ENCODE measurements at places on chromosomes 3 and 15.
A peak's percentile ranks its signal among the peaks of the same experiment; 100 is the strongest.

DNA sequence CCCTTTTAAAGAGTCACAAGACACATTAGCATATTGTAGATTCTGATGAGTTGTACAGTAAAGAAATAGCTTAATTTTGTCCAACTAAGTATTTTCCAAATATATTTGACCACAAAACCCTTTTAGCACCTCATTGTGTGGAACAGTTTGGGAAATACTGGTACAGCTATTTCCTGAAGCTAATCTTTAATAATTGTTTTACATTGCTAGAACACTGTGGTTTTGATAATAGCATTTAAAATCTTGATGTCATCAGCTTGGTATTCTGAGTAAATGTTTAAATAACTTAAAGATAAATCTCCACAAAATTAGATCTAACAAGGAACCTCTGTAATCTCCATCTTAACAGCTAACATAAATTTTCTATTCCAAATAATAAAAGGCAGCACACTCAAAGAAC, 140.0 kb upstream of the MLF1 start:
- no peak for DNase-seq

GRCh38 chr3:61358364-61358763, 107.1 kb upstream of the FHIT start:
- DNase-seq = peak; percentile 40

- no peak for DNase-seq
Observed at GRCh38 chr3:42451116-42451515, 40.7 kb upstream of the LYZL4 start.

DNA sequence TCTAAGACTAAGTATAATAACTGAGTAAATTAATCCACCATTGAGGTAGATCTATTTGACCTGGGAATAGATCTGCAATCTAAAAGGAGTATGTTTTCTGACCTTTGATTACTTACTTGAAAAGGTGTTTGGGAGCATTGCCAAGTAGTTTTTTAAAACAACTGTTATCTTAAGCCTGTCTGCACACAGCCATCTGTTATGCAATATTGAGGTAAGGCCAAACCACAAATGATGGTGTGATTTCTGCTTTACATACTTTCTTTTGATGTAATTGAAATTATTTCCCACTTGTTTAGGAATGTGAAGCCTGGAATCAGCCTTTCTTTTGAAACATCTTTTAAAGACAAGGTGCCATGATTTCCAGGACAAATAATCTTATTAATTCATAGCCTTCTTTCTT, 274.0 kb downstream of the BBX start:
- no peak for DNase-seq

GRCh38 chr15:90126022-90126421, 23.8 kb upstream of the IDH2 start:
- no peak for DNase-seq

DNA sequence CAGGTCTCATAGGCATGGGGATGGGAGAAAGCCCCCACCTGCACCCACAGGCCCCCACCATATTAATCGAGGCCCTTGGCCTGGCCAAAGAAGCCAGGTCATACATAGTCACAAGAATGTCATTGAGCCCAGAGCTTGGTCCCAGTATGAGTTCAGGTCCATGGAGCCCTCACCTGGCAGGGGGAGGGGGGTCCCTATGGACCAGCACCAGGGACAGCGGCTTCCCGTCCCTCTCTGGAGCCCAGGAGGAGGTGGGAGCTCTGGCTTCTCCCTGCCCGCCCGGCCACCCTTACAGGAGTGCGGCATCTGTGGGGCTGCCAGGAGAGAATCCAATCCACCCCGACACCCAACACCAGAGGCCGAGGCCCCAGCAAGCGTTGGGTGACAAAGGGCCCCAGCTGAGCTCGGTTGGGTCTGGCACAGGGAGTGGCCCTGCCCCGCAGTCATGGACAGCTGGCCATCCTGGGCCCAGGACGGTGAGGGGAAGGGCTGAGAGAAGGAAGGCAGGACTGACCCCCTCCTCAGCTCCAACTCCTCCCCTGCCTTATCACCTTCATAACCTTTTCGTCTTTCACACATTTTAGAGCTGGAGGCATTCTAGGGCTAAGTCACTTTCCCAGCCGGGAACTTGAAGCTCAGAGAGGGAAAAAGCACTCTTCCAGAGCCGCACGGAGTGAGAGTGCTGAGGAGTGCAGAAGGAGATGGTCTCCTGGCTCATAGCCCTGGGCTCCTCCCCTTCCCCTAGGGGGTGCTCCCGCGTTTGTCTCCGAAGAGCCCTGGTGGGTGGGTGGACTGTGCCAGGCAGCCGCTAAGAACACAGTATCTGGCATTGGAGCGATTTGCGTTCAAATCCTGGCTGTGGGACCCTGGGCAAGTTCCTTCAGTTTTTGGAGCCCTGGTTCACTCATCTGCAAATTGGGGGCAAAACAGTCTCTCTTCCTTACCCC, 54.6 kb downstream of the ATP2B2 start:
- no peak for DNase-seq

- DNase-seq = no peak
Observed at GRCh38 chr3:160403796-160404470, 4.5 kb downstream of the SMC4 start.

DNA sequence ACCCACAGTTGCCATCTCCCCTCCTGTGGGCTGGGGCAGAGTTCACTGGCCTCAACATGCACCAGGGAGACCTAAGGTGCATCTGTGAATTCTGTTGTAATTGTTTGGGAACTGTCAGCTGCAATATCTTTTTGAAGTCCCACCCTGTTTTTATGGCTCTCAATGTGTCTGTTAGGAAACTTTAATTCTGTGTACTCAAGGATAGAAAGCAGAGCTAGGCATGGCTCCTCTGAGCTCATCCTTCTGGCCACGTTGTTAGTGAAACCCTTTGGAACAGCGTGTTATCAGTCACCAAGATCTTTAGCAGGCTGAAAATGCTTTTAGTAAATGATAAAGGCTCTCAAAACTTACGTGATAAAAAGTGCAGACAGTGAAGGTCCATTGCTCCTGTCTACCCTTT, 33.6 kb upstream of the MTMR10 start:
- DNase-seq = no peak

GRCh38 chr3:156787001-156787400, 39.2 kb upstream of the LEKR1 start:
- no peak for DNase-seq

- DNase-seq = peak; percentile 48
Observed at GRCh38 chr15:47813748-47814384, 96.6 kb downstream of the SEMA6D start.

DNA sequence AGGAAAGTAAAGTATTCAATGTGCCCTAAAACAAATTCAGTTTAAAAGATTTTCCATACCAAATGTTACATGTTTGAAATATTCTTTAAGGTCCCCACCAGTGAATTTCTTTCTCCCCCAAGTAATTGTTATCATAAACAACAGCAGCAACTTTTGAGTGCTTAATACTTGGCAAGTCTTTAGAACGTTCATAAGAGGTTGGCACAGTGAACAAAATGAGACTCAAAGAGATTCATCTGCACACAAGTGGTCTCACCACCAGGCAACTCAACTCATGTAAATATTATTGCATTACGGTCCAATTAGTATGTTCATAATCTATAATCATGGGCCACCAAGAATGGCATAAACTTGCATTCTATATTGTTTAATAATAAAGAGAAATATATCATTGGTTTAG, 98.7 kb downstream of the TBL1XR1 start:
- DNase-seq = no peak

GRCh38 chr15:42354824-42355223, 4.5 kb upstream of the CAPN3 start:
- no peak for DNase-seq

DNA sequence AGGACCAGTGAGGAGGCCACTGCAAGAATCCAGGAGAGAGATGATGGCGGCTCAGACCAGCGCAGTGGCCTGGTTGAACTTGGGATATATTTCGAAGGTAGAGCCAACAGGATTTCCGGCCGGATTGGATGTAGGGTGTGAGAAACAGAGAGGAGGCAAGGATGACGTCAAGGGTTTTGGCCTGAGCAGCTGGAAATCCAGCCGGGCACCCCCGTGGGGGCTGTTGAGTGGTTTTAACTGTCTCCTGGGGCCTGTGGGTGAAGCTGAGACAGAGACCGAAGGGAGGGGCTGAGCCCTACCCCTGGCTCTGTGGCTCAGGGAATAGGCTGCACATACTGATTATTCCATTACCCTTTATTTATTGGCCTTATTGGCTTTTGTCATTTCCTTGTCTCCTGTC, 45.7 kb downstream of the EXOG start:
- DNase-seq = no peak

GRCh38 chr3:24192469-24193056, 247.5 kb downstream of the NR1D2 start:
- no peak for DNase-seq

GRCh38 chr15:36879568-36880222, 220.7 kb downstream of the MEIS2 start:
- no peak for DNase-seq

DNA sequence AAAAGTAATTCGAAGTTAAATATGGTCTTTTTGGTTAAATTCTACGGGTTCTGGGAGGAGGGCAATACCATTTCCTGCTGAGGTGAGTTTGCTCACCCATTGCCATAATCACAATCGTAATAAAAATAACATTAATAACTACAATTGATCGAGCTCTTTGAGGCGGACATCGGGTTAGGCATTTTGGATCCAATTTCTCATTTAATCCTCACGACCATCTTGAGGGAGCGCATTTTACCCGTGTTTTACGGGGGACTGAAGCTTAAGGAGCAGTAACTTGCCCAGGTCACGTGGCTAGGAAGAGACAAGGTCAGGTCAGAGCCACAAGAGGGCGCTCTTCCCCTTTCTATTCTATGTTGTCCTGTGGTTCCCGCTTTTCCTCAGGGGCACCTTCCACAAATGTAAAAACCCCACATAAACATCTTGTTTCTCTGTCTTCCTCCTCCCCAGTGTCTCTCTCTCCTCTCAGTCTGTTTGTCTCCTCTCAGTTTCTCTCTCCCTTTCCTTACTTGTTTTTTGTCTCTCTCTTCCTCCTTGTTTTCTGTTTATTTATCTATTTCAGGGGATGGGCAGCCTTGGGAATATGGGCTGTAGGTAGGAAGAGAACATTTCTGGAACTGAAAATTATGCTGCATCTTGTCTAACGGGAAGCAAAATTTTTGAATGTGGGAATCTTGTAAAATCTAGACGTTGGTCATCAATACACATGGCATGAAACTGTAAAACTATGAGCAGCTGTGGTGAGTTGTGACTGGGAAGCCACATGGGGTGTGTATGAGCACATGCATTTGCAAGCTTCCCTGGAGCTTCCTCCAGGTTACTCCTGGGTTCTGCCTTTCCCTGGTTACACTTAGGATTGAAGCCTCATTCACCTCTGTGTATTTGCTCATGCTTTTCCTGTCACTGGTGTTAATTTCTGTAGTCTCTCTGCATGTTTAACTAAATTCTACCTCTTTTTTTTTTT, 71.0 kb downstream of the SQOR start:
- DNase-seq = peak; percentile 77

DNA sequence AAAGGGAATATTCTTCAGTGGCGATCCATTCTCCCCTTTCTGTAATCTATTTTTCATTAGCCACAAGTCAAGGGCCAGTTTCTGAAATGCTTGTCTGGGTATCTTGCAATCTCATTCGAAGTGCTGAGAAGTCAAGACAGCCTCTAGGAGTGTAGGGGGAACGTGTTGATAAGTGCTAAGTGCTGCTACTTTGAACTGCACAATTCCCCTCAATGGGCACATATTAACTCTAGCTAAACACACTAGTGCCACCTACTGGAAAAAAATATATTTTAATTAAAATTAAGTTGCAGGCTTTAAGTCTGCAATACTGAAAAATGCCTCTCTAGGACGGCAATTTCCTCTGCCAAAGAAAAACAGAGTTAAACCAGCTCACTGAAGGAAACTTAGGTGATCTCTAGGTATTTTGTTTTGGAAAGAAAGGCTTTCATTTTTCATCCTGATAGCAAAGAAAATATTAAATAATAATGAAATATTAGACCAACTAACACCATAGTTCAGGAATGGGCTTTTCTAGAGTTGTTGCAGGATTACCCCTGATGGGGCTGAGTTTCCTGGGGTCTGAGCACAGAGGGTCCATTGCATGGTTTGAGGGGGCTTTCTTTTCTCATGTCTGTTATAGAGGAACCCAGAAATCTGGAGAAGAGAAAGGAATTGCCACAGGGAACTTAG, 181.9 kb upstream of the KBTBD8 start:
- DNase-seq = peak; percentile 45

GRCh38 chr15:39514933-39515332, 65.9 kb upstream of the THBS1 start:
- no peak for DNase-seq

GRCh38 chr3:117719316-117719926, 1009.8 kb downstream of the TUSC7 start:
- DNase-seq = peak; percentile 5

DNA sequence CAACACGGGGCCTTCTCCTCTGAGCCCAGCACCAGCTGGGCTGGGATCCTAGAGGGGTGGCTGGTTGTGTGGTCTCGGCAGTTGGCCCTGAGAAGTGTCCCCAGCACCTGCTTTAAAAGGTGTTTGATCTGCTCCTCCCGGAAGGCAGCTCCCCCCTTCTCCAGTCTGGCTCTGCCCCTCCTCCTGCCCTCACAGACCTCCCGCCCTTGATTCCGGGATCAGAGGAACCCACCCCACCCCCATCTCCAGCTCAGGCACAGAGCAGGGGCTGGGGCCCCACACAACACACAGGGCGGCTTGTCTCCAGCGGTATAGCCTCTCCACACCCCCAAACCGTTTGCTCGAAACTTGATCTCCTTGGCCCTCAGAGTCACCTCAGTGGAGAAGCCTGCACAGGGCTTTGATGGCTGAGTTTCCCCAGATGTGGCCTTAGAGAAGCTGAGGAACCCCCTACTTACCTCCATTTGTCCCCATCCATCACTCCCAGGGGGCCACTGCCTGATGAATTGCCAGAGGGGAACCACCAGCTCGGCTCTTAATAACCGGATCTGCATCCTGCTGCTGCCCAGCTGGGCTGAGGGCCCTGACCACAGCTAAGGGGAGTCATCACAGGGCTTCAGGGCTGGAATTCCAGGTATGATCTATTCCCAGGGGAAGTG, 6.4 kb upstream of the STRA6 start:
- DNase-seq = no peak

- DNase-seq = no peak
Observed at GRCh38 chr3:149462051-149462450, 12.4 kb upstream of the TM4SF4 start.

DNA sequence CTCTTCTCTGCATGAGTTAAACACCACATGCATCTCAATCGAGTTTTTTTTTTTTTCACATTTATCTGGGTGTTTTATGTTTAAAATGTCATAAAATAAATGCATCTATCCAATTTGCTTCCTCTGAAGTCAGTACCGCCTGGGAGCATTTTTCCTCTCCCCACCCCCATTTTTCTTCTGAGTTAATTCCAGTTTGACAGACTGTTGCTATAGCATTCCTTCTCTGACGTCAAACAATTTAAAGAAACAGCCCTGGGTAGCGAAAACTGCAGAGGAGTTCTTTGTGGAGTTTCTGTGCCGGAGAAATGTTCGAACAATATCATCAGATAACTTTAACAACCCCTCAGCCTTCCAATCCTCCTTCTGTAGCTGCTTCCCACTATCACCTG, 900 bp upstream of the GNB4 start:
- DNase-seq = no peak

GRCh38 chr3:65786890-65787289, 251.8 kb downstream of the MAGI1 start:
- DNase-seq = no peak

Data from GM13976 (cell line).